ENCODE measurements at places on chromosomes 2 and 18.
A peak's percentile ranks its signal among the peaks of the same experiment; 100 is the strongest.

GRCh38 chr2:236523249-236523648 lies 46.4 kb upstream of the ACKR3 start:
- DNase-seq: no peak

- DNase-seq: no peak
These were observed 118.3 kb upstream of the NCK2 start for GRCh38 chr2:105626212-105626965.

DNA sequence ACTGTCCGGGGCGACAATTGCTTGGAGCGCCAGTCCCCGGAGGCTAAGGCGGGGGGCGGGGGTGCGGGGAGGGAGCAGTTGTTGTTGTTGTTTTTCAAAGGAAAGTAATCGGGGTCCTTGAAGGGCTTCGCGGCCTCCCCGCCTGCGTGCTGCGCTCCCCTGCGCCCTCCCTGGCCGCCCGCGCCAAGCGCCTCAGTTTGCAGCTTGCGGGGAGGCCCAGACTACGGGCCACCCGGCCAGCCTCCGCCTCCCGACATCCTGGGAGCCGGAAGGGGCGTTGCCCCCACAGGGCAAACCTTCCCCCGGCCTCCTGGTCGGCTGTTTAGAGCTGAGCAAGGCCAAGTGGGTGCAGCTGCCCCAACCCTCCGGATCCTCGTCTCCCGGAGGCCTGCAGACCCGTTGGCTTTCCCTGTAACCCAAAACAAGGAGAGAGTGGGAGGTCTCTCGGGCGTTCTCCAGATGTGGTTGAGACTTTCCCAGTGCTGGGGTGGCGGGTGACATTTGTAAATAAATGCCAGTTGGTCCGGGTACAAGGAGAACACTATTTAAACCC lies 3.7 kb upstream of the SIX3 start:
- no peak for DNase-seq

GRCh38 chr2:20650393-20650876 lies 463 bp downstream of the HS1BP3 start:
- DNase-seq: no peak

DNA sequence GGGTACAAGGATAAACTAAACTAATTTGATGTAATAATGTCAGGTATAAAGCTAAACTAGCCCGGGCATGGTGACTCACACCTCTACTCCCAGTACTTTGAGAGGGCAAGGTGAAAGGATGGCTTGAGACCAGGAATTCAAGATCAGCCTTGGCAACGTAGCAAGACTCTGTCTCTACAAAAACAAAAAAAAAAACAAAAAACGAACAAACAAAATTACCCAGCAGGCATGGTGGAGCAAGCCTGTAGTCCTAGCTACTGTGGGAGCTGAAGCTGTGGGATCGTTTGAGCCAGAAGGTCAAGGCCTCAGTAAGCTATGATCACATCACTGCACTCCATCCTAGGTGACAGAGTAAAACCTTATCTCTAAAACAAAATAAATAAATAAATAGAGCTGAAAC lies 131.8 kb upstream of the KYNU start:
- DNase-seq: no peak

DNA sequence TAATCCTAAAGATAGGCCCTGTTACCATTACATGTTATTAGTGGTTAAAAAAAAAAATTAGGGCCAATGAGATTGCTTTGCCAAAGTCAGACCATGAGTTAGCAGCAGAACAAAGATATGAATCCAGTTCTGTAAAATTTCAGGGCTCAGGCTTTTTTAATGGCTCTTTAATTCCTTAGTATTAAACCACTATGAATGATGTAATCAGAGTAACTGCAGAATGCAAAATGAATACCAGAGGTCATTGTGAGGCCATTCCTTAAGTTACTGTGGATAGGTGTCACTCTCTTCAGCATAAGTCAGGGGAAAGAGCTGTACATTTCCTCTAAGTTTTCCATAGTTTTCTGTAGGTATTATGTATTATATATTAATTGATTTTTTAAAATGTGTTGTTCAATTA lies 42.2 kb upstream of the TBR1 start:
- DNase-seq: peak; percentile 9

- DNase-seq: no peak
These were observed 87.3 kb downstream of the PDK1 start for GRCh38 chr2:172643142-172643541.
